ENCODE measurements at places on chromosomes 3 and 15. TPM values are rescaled to one million over a fixed set of nuclear protein-coding genes. Genes with fewer than 3 reads are reported as not detected.
A peak's percentile ranks its signal among the peaks of the same experiment; 100 is the strongest.

DNA sequence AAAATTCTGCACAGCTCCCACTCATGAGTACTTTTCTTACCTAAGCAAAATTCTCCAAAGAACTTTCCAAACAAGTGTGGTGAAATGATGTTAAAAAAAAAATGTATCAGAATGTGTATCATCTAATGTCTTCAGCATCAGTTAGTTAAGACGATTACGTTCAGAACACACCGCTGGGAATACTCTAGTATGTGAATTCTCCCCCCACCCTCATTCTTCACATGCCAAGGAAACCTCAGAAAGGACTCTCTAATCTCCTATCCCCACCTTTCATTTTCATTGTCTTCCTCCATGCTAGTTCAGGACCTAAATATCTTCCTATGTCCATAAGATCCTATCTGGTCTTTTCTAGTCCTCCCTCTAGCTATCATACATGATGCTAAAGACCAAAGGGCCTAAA, 457.4 kb downstream of the SHQ1 start:
- no peak overlapping the region for H3K4me3 ChIP-seq
- DNase-seq = no peak
- no peaks in the 10 kb centered on the region for H3K4me1 ChIP-seq
- no peaks in the 10 kb centered on the region for H3K27me3 ChIP-seq

DNA sequence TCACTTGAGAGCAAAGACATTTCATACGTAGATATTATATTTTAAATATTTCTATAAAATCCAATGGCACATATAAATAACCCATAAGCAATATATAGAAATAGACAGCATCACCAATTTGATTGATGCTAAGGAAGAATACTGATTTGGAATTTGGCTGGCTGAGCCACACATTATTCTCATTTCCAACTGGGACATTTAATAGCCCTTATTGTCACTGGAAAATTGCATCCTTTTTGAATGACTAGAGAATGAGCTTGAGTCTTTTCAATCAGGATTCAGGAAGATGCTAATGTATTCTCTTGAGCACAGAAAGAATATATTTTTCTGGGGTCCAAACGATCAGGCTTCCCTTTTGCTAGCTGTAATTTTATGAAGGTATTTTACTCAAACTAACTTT, 70.9 kb upstream of the KCNH8 start:
- no peaks in the 10 kb centered on the region for H3K27me3 ChIP-seq
- no peaks in the 10 kb centered on the region for H3K36me3 ChIP-seq
- H3K4me3 ChIP-seq = no peak overlapping the region
- DNase-seq = no peak
- no peak overlapping the region for H3K27ac ChIP-seq
- H3K4me1 ChIP-seq = no peaks in the 10 kb centered on the region

The EEF1AKMT4 gene
- total RNA-seq = 6.5 TPM

DNA sequence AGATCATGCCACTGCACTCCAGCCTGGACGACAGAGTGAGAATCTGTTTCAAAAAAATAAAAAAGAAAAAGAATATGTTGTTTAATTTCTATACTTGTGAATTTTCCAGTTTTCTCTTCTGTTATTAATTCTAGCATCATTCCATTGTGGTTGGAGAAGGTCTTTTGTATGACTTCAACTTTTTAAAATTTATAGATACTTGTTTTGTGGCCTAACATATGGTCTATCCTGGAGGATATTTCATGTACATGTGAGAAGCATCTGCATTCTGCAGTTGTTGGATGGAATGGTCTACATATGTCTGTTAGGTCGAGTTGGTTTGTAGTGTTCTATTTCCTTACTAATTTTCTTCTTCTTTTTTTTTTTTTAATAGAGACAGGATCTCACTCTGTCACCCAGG, 35.6 kb downstream of the MAP1A start:
- peaks cover 24% of the 10 kb centered on the region for H3K36me3 ChIP-seq
- H3K27me3 ChIP-seq = no peaks in the 10 kb centered on the region
- H3K4me3 ChIP-seq = no peak overlapping the region

- peak within 1 kb of the TSS; percentile 97 for H3K27ac ChIP-seq
- peak; percentile 92 for DNase-seq
- no peaks in the 10 kb centered on the region for H3K36me3 ChIP-seq
- no peaks in the 10 kb centered on the region for H3K27me3 ChIP-seq
- H3K4me1 ChIP-seq = peaks cover 44% of the 10 kb centered on the region
- peak within 1 kb of the TSS; percentile 94 for H3K4me3 ChIP-seq
Measured at GRCh38 chr15:74937590-74938371, at the start of gene COX5A. Gene COX5A, minus strand, starts transcription at chr15:74938073. Its CDS starts 59 bp downstream, at chr15:74938014.

All from left lung (tissue), 14 donors.